ENCODE measurements at places on chromosomes 11 and 22. TPM values are rescaled to one million over a fixed set of nuclear protein-coding genes. Genes with fewer than 3 reads are reported as not detected.
A peak's percentile ranks its signal among the peaks of the same experiment; 100 is the strongest.

- no peaks in the 10 kb centered on the region for H3K4me1 ChIP-seq
- no peaks in the 10 kb centered on the region for H3K36me3 ChIP-seq
- no peak overlapping the region for H3K27ac ChIP-seq
- no peak for DNase-seq
Observed at GRCh38 chr11:133991101-133991500, 34.3 kb upstream of the IGSF9B start.

DNA sequence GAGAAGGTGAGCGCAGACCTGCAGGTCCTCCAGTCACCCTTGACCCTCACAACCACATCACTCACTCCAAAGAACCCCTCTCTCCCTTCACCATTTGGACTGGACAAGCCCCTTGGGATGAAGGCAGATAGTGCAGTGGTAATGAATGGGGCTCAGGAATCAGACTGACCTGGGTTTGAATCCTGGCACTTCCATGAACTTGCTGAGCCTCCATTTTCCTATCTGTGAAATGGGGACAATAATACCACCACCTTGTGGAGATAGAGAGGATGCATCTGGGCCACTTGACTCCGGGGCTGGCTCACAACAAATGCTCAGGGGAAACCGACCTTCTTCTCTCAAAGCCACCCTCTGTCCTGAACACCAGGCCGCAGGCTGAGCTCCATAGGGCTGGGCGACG is 178.1 kb downstream of the ST3GAL4 start:
- no peak for DNase-seq
- H3K27ac ChIP-seq = no peak overlapping the region
- H3K4me1 ChIP-seq = no peaks in the 10 kb centered on the region
- H3K36me3 ChIP-seq = no peaks in the 10 kb centered on the region
- H3K27me3 ChIP-seq = no peaks in the 10 kb centered on the region

DNA sequence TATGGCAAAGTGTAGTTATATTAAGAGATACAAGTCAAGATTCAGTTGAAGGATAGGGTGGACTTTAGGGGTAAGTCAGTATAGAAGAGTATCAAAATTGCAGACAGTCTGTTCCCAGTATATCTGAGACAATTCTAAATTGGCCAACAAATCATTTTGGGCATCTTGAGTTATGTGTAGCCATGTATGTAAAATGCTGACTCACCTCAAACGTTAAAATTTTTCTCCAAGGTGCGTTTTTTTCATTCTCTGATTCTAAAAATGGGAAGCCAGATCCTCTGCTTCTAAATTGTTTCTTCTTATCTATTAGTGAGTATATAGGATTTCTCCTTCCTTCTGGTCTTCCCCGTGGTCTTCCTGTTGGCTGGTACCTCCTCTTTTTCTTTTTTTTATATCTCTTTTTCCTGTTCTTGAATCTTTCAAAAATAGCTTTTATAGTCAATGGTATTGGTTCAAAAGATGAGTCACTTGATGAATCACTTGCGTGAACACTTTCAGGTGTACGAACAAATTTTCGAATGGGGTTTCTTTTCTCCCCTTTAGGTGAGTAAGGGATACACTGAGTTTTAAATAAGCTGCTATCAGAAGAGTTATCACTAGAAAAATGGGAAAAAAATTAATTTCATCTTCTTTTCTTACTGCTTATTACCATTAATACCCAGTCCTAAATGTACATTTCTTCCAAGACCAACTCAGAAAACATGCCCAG is 3.2 kb downstream of the TAF1D start:
- H3K27ac ChIP-seq = no peak overlapping the region
- H3K4me3 ChIP-seq = peak overlapping the region; percentile 88
- no peaks in the 10 kb centered on the region for H3K27me3 ChIP-seq
- H3K4me1 ChIP-seq = peaks cover 33% of the 10 kb centered on the region
- H3K36me3 ChIP-seq = peaks cover 19% of the 10 kb centered on the region

DNA sequence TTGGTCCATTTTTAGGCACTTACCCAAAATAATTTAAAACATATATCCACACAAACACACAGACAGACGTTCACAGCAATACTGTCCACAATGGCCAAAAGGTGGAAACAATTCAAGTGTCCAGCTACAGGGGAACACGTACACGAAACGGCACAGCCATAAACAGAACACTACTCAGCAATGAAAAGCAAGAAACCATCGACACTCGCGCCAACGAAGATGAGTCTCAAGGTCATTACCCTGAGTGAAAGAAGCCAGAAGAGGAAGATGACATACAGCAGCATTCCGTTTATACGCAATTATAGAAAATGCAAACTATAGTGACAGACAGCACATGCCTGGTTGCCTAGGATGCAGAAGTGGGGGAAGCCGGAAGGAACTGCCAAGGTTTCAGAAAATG is 13.4 kb upstream of the COMT start:
- no peak overlapping the region for H3K4me3 ChIP-seq
- H3K36me3 ChIP-seq = peaks cover 22% of the 10 kb centered on the region
- DNase-seq = no peak

MIOX gene
- not detected for total RNA-seq

SLC22A8 gene
- not detected for total RNA-seq

- no peaks in the 10 kb centered on the region for H3K27me3 ChIP-seq
- DNase-seq = no peak
- no peak overlapping the region for H3K27ac ChIP-seq
- H3K4me3 ChIP-seq = peak overlapping the region; percentile 80
- peaks cover 21% of the 10 kb centered on the region for H3K36me3 ChIP-seq
- peaks cover 22% of the 10 kb centered on the region for H3K4me1 ChIP-seq
Observed at GRCh38 chr11:18320617-18321016, 1.3 kb downstream of the HPS5 start.
